8988T (cell line): ENCODE measurements at places on chromosomes 12 and 14.

DNA sequence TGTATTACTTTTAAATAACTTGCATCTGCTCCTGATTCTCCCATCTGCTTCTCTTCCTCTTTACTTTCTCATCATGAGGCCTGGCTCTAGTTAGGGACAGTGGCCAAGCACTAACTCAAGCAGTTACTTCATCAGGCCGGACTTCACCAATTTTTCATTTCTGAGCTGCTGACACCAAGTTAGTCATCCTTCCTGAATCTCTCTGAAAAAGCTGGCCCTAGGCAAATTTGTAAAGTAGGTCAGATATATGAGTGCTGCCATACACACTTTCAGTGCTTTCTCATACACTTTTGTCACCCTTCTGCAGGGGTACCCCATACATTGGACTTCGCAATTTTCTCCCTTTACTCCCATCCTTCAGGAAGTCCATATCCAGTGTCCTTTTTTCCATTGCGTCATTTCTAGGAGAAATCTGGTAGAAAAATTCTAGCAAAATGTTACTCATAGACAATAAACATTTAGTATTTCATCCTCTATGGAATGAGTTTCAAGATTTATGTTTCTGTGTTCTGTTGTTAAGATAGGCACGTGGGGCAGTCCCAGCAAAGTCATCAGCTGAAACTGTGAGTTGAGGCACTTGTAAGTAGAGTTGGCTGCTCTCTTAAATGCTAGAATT lies 276.8 kb upstream of the TMPO start:
- DNase-seq, result no peak

- DNase-seq, result no peak
These were observed 1.8 kb downstream of the FBXL14 start for GRCh38 chr12:1592444-1593173.

- DNase-seq, result no peak
These were observed 8.7 kb downstream of the MARK3 start for GRCh38 chr14:103393676-103394626.

- no peak for DNase-seq
These were observed 57.6 kb downstream of the EMP1 start for GRCh38 chr12:13253966-13254760.
